Motor neuron (in vitro differentiated cells): ENCODE measurements at places on chromosomes 4 and X. TPM values are rescaled to one million over a fixed set of nuclear protein-coding genes. Genes with fewer than 3 reads are reported as not detected.

DNA sequence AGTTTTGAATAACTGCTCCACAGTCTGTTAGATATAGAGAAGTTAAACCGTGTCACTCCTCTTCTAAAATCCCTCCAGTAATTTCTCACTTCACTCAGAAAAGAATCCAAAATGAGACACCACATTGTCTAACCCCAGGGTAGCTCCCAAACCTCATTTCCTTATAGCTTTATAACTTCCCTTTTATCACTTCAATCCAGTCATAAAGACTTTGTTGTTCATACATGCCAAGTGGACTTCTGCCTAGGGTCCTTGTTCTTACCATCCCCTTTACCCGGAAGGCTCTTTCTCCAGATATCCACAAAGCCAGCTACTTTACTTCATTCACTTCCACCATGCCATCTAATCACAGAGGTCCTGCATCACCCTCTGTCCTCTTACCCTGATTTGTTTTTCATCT is 156.2 kb downstream of the GABRB1 start:
- ATAC-seq = no peak

- no peak for ATAC-seq
Observed at GRCh38 chr4:24840826-24841543, 45.6 kb downstream of the SOD3 start.

DNA sequence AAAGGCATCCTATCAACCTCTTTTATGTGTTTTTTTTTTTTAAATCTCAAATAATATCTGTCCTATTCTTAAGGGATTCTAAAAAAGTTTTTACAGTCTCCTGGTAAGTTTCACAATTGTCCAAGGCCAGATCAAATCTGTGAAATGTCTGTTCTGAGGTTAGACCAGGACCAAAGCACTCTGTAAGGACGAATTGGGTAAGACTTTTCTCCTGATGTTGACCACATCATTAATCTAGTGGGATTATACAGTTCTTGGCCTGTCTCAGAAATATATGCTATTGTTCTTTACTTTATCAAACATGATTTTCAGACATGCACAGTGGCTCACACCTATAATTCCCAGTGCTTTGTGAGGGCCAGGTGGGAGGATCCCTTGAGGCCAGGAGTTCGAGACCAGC is 45.8 kb upstream of the TMEM131L start:
- no peak for ATAC-seq

DNA sequence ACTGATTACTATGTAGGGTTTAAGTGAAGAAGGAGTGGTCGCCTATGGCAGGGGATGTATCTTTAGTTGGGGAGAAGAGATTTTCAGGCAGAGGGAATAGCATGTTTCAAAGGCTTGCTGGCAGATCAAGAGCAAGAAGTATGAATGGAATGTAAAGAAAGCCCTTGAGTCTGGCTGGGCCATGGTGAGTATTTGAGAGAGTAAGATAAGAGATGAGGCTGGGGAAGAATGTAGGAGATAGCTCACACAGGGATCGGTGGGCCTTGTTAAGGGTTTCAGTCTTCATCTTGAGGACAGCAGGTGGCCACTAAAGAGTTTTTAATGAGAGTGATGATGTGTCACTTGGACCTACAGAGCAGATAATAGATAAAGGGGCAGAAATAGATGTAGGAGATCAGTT is 319.1 kb upstream of the RPS6KA3 start:
- no peak for ATAC-seq

- no peak for ATAC-seq
Observed at GRCh38 chr4:74547042-74547441, 102.1 kb downstream of the AREG start.

GRCh38 chr4:137664046-137664387 is 131.7 kb upstream of the PCDH18 start:
- ATAC-seq = no peak

DNA sequence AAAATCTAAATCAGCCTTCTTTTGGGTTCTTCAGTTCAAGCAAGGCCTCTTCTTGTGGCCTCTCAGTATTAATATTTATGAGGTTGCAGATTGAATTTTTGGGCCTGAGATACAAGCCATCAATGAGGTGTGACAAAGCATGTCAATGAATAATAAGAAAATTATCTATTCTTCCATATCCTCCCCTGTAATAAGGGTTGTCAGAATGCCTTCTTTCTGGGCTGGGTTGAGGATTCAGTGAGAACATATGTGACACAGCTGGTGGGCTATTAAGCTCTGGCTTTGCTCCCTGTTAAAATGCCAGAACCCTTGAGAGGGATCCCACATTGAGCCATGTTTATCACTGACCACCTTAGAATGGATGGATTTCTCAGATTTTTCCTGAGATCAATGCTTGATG is 187.2 kb downstream of the AR start:
- no peak for ATAC-seq

DNA sequence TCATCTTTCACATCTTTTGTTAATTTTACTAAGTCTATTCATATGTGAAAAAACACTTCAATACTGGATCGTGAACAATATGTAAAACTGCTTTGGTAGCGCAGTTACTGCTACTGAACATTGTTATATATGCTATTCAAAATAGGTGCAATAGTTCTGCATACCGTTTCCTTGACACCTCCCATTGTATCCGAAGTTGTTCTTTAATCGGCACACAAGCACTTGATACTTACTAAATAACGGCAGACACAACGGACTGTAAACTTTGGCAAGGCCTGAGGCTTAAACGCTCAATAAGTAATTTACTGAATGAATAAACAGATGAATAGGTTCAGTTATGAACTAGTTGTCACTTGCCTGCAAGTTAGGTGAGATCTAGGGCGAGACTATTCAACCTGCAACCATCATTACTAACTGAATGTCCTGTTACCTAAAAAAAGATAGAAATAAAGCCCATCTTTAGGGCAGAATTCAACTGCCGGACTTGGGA is 620 bp downstream of the ANAPC10 start:
- ATAC-seq = no peak

DNA sequence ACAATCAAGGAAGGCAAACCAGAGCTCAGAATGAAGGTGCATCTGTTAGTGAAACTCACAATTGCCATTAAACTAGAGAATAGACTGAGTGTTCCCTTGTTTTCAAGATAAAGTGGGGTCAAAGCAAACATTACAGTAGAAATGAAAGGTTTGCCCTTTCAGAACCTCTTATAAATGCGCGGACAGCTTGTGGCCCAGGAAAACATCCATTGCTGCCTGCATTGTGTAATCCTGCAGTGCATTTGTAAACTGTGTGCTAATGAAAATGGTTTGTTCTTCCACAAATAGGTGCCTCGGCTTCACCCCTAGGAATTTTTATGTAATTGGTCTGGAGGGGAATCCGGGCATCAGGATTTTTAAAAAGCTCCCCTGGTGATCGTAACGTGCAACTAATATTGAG is 62.8 kb downstream of the SNX25 start:
- peak; percentile 84 for ATAC-seq

GRCh38 chrX:48617542-48618340 is 20.4 kb downstream of the WDR13 start:
- ATAC-seq = no peak

- no peak for ATAC-seq
Observed at GRCh38 chr4:1987721-1988326, 20.9 kb downstream of the NELFA start.

DNA sequence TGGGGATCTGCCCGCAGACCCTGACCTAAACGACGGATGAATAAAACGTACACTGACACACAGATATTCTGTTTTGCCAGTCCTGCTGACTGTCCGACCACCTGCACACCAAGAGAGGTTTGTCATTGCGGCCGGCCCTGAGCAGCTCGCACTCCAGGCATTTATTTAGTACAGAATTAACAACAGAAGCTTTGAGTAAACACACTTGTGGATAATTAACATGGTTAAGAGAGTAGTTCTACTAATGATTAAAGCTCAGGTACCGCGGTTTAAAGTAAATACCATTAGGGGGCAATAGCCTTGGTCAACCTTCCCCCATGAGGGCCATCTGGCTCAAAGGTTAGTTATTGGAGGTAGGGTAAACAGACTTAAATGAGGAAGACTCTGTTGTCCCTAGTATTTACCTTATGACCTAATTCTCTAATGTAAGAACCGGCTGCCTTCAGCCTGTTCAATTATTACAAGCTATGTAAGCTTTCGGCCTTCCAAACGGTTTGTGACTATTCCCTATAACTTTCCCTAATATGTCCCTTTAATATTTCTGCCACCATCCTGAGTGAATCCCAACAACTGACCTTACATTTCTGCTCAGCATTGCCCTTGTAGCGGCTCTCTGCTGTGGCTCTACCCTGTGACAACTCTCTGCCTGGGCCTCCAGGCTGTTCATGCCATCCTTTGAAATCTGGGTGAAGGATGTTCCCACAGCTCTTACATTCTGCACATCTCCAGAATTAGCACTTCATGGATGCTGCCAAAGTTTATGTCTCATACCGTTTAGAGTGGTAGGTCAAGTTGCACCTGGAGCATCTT is 46.9 kb upstream of the SYTL5 start:
- ATAC-seq = no peak

GRCh38 chr4:2368746-2369437 is 49.6 kb downstream of the ZFYVE28 start:
- ATAC-seq = no peak

DNA sequence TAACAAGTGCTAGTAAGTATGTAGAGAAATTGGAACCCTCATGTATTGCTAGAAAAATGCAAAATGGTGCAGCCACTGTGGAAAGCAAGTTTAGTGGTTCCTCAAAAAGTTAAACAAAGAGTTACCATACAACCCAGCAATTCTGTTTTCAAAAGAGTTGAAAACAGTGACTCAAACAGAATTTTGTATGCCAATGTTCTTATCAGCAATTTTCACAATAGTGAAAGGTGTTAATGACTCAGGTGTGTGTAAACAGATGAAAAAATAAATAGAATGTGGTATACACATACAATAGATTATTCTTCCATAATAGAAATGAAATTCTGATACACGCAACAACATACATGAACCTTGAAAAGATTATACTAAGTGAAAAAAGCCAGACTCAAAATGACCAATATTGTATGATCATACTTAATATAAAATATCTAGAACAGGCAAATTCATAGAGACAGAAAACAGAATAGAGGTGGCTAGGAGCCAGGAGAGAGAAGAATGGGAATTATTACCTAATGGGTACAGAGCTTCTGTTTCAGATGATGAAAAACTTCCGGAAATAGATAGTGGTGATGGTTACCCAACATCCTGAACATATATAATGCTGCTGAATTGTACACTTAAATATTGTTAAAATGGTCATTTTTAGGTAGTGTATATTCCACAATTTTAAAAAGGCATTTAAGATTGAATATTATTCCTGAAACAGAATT is 51.6 kb downstream of the WDFY3 start:
- ATAC-seq = no peak

GRCh38 chr4:164935363-164935762 is 42.1 kb downstream of the TRIM61 start:
- ATAC-seq = no peak

DNA sequence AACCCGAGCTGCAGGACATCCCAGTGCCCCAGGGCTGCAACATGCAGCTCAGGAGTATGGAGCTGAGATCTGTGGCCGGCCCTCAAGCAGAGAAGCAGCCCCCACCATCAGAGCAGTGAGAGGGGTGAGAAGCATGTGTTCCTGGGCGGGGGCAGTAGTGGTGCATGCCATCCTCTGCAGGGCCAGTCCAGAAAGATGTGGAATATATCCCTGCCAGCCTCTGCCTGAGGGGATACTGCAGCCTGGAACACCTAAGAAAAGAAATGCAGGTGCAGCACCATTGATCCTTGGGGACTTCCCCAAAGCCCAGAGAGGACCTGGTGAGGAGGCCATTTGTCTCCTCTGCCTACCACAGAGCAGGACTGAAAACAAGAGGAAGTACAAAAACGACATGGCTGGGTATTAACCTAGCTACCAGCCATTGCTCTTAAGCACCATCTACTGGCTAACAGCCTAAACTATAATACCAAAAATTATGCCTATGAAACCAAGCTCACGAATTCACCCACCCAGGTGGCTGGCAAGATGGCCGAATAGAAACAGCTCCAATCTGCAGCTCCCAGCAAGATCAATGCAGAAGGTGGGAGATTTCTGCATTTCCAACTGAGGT is 158.8 kb downstream of the ADGRA3 start:
- peak; percentile 32 for ATAC-seq

DNA sequence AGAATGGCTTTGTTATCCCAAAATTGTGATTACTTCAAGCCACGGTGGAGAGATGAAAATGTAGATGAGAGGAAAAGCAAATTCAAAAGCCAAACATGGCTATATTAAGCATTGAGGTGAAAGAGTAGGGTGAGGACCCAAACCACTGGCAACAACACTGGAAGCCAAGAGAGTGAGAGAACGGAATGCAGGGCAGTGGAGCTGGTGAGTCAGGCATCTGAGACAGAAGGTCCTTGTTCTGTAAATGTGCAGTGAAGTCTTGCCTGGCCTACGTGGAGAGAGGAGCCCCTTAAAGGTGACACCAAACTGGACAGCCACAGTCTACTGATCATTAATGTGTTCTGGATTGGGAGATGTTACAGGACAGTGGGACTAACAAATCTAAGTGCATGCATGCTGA is 22.8 kb upstream of the SEC24B start:
- ATAC-seq = no peak

DNA sequence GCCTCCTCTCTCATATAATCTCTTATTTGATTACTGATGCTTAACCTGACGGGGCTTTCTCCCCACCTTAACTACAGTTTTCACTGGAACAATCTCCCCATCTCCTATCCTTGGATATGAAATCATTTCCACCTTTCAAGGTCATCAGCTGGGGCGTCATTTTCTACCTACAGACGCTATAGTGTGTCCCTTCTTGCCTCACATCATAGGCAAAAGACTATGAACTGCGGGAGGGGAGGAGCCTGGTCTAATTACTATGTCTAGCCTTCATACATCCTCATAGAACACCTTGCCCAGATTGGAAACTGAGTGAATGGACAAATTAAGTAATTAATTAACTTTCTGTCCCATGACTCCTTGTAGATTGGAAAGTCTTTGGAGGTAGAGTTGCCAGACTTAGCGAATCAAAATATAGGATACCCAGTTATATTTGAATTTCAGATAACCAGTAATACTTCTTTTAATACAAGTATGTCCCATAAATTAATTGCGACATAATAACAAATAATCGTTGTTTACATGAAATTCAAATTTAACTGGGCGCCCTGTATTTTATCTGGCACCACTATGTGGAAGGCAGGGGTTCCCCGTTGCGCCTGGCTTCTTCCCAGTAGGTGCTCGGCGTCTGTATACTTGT is 752 bp upstream of the ATP6AP2 start:
- ATAC-seq = no peak

DNA sequence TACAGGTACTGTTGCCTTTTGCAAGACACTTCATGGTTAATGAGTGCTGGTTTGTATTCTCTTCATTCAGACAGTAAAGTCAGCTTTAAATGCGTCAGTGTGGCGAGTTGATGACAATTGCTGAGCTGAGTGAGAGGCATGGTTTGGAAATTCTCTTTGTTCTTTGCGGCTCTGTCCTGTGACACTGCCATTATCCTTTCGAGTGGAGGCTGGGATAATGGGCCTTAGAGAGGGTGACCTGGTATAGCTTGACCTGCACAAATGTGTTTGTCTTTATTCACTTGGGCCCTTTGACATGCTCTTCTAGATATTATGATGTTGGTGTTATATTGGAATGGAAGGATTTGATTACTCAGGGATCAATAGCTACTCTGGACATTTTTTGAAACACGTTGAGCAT is 208.5 kb upstream of the FAT1 start:
- ATAC-seq = no peak

- ATAC-seq = peak; percentile 55
Observed at GRCh38 chr4:149008415-149009025, 566.3 kb upstream of the NR3C2 start.

Gene PLAC8
- 13.1 and 15.4 TPM in 2 replicates for total RNA-seq

Gene NLGN3
- 11.3 and 11.5 TPM in 2 replicates for total RNA-seq

Gene DNAAF6
- 2.9 and 3.8 TPM in 2 replicates for total RNA-seq

Gene HELT
- total RNA-seq = not detected in 2 replicates

Gene NPNT
- total RNA-seq = 0.25 and 1.1 TPM in 2 replicates

Gene MYOZ2
- total RNA-seq = 0.74 and 0.78 TPM in 2 replicates

Gene USP17L13
- not detected in 2 replicates for total RNA-seq
